Femur (tissue), 1 donor: ENCODE measurements at places on chromosomes 4 and X.

DNA sequence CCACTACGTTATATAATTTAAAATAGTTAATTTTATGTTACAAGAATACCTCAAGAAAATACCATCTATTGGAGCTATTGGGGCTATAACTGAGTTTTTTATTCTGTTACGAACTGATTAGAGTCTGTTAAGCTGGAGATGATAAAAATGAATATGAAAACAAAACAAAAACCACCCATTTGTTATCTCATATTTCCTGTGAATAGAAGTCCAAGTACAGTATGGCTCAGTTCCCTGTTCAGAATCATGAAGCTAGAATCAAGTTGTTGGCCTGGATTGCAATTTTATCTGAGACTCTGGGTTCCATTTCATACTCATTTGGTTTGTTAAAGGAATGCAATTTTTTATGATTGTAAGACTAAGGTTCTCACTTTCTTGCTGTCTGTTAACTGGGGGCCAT is 319.1 kb upstream of the PCDH18 start:
- no peak for DNase-seq

DNA sequence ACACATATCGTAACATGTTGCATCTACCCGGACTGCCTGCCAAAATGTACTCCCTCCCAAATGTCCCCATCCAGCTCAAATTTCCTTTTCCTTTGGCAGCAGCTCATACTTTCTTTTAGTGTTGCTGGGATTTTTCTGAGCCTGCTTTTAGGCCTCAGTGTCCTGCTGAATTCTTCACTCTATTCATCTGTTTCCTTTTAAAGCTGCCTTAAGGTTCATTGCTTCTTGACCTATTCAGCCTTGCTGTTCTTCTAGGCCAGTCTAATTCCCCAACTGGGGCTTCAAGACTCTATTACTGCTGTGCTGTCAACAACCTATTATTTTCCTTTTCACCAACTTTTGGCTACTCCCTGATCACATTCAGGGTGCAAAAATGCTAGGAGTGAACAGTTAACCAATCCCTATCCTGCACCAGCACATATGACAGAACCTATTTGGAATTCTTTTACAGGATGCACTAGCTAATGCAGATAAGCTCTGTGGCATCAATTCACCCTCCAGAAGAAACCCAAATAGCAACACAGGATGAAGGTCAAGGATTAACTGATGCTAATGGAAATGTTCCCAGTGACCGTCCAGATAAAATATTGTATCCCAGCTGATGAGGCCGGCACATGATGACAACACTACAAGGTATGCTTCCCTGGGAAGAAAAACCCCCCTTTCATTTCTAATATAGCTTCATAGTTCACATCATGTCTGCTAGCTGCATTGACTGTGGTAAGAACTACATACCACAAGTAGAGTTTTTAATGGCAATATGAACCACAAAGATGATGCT is 114.7 kb upstream of the TTC29 start:
- peak; percentile 64 for DNase-seq

GRCh38 chrX:46683048-46683447 is 75.9 kb downstream of the SLC9A7 start:
- DNase-seq: peak; percentile 32

- DNase-seq: no peak
These were observed 45.1 kb downstream of the SPATA4 start for GRCh38 chr4:176150356-176150682.

DNA sequence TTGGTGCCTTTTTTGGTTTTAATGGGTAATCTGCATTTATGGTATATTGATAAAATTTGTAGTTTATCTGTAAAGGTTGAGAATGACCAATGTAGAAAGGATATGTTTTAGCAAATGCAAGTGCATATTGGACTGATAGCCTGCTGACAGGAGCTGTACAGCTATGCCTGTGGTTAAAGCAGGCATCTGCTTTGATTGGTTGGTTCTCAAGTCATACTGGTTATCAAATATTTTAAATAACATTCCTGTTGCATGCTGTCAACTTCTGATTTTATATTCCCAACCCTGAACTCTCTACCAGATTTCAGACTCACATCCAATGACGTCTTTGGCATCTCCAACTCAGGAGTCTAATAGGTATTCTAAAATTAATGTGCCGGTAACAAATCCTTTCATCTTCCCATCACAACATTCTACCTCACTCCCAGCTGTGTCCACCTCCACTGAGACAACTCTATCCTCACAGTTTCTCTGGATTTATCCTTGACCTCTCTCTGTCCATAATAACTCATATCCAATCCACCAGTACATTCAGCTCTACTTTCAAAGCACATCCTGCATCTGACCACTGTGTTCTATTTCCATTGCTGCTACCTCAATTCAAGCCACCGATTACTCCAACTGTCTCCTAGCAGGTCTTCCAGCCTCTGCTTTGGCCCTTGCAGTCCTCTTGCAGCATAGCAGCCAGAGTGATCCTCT is 125.7 kb downstream of the CAMK2D start:
- no peak for DNase-seq

DNA sequence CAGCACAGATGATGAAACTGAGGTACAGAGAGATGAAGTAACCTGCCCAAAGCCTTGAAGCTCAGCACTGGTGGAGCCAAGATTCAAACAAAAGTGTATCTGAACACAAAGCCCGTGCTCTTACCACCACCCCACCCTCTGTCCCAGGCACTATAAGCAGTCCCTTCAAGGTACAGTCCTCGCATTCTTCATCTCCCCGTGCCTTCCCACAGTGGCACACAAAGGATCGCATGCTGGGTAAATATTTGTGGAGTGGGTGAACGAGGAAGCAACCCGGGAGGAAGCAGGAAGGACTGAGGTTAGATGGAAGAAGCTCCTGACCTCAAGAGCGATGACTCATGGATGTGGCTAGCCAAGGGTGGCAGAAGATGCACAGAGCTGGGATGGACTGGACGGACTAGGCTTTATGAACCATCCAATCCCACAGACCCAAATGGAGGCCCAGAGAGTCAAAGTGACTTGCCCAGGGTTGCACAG is 18.4 kb downstream of the IQSEC2 start:
- DNase-seq: no peak

DNA sequence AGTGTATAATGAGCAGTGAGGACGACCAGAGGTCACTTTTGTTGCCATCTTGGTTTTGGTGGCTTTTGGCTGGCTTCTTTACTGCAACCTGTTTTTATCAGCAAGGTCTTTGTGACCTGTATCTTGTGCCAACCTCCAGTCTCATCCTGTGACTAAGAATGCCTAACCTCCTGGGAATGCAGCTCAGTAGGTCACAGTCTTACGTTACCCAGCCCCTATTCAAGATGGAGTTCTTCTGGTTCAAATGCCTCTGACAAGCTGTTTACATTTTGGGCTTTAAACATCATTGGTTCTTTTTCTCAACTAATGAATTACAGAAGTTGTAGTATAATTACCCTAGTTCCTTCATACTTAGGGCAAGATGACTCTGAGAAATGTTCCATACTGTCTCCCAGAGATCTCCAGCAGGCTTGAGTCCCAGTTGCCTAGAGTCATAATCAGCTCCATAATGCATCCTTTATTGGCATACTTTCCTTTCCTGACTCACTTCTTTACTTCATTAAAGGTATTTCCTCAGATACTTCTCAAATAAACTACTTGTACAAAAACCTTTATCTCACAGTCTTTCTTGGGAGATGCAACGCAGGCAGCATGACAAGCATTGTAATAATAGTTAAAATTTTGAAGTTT is 136.5 kb downstream of the KDM6A start:
- no peak for DNase-seq

DNA sequence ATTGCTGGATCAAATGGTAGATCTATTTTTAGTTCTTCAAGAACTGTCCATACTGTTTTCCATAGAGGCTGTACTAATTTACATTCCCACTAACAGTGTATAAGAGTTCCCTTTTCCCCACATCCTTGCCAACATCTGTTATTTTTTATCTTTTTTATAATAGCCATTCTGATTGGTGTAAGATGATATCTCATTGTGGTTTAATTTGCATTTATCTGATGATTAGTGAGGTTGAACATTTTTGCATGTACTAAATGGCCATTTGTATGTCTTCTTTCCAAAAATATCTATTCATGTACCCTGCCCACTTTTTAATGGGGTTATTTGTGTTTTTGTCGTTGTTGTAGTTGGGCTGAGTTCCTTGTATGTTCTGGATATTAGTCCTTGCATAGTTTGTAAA is 35.4 kb upstream of the PRKG2 start:
- DNase-seq: no peak

GRCh38 chrX:3520458-3520857 is 174.0 kb upstream of the MXRA5 start:
- no peak for DNase-seq

GRCh38 chrX:150696866-150697265 is 3.7 kb downstream of the MTMR1 start:
- DNase-seq: no peak

DNA sequence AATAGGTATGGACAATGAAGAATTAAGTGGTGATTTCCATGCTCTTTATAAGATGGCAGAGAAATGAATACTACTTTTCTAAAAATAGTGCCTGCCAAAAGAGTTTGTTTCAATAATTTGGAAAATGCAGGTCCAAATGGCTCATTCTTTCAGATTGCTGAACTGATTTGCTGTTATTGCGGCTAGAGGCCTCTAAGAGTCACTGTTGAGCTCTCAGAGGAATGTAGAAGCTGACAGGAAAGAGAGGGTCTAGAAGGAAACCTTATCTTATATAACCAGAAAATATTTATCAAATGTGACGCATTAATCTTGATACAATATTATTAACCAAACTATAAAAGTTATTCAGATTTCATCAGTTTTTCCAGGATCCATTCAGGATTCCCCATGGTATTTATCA is 65.7 kb upstream of the PAGE1 start:
- DNase-seq: no peak

DNA sequence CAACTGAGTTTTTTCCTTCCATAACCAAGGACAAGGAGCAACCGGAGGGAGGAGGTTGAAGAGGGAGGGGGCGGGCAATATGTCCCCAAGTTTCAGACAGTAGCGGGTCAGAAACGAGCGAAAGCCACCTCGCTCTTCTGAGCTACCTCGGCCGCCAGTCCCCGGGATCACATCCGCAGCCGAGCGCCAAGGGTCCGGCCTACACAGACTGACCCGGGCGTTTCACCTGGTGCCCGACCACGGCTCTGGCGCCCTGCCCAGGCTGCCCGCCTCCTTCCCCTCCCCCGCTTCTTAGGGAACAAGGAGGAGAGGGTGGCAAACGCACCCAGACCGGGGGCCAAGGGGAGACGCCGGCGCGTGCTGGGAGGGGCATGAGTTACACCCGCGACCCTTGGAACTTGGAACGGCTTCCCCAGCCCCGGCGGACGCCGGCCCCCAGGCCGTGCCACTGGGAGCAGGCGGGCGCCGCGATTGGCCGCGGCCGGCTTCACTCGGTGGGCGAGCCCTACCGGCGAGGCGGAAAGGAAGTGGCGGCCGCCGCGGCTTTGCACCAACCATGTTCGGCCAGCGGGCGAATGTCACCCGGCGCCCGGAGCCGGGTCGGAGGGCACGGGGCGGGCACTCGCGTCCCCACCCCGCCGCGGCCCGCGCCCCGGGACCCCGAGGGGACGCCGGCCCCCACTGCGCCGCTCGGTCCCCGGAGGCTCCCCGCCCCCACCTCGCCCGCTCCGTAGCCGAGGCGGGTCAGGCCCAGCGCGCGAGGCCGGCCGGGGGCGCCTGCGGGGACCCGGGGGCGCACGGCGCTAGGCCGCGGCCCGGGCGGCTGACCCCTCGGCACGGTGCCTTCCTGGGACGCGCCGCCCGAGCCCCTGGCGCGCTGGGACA is 1.5 kb downstream of the IRF2 start:
- peak; percentile 84 for DNase-seq
